ENCODE measurements at places on chromosomes 5 and 9.
A peak's percentile ranks its signal among the peaks of the same experiment; 100 is the strongest.

GRCh38 chr9:125626187-125626586, 80.8 kb downstream of the MAPKAP1 start:
- DNase-seq: no peak

DNA sequence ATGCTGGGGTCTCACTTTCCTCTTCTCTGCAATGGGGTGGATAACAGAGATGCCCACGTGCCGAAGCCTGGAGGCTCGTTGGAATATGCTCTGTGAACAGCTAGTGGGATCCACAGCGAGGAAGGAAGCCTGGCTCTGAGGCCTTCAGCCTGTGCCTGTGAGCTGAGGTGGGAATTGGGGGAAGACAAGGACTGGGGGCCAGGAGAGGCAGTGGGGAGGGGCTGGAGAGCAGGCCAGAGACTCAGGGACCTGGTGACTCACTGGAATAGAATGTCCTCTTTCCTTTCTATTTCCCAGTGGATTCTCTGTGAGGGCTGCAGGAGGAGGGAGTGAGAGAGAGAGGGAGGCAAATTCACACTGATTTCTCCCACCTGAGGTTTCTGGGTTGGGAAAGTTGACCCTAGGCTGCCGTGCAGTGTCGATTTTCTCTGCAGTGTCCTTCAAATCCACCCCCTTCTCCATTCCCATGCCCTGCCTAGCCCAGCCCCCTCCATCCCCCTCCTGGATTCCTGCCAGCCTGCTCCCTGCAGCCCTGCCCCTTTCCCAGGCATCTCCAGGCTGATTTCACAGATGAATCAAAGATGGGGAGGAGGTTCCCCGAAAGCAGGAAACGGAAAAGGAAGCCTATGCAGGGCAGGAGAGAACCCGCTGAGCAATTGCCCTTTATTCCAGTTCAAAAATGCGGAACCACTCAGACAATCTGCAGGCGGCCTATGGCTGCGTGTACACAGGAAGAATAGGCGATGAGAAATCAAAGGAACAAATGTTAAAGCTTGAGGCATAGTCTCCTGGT, 1.4 kb upstream of the SPAAR start:
- no peak for DNase-seq

DNA sequence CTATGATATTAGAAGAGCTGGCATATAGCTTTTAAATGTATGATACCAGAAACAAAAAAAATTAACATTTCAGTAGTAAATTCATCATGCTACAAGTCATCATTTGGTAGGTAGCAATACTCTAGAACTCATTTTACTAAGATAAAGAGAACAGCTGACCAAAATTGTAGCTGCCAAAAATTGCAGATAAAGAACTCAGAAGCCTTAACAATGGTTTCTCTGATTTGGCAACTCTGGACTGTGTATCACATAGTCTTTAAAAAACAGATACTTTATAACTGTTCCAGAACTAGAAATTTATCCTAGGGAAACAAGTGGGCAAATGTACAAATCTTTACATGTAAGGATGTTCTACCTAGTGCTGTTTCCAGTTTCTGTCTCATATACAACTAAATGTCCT, 33.9 kb downstream of the ZFR start:
- DNase-seq: no peak

GRCh38 chr5:62690421-62690820, 111.8 kb downstream of the LRRC70 start:
- DNase-seq: no peak

- peak; percentile 92 for DNase-seq
Observed at GRCh38 chr9:82781921-82782392, 281.0 kb downstream of the RASEF start.
